Neural progenitor cell (in vitro differentiated cells): ENCODE measurements at places on chromosomes 7 and 10. TPM values are rescaled to one million over a fixed set of nuclear protein-coding genes. Genes with fewer than 3 reads are reported as not detected.

DNA sequence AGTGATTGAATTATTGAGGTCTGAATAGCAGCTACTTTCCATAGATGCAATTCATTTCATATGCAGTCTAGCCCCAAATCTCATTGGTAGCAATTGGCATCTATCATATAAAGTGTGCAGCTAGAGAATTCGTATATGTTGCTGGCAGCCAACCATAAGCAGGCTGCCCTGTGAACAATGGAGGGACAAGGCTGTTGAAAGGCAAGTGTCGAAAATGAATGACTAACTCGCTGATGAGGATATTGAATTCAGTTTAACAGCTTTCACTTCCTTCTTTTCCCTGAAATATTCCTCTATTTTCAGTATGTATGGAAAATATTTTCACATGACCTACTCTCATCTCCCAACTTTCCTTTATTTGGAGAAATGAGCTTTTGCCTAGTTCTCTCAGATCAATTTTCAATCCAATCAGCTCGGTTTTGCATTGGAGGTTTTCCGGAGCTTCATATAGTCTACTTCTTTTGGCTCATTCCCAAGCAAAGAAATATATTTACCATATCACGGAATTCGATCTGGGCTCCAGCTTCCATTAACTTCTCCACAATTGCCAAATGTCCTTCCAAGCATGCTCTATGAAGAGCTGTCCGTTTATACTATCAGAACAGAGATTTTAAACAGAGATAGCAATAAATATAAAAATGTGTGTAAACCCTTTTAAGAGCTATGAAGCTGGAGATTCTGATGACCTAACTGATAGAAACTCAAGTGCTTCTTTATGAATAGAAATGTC is 3.5 kb downstream of the ANKRD1 start:
- no peak for DNase-seq

DNA sequence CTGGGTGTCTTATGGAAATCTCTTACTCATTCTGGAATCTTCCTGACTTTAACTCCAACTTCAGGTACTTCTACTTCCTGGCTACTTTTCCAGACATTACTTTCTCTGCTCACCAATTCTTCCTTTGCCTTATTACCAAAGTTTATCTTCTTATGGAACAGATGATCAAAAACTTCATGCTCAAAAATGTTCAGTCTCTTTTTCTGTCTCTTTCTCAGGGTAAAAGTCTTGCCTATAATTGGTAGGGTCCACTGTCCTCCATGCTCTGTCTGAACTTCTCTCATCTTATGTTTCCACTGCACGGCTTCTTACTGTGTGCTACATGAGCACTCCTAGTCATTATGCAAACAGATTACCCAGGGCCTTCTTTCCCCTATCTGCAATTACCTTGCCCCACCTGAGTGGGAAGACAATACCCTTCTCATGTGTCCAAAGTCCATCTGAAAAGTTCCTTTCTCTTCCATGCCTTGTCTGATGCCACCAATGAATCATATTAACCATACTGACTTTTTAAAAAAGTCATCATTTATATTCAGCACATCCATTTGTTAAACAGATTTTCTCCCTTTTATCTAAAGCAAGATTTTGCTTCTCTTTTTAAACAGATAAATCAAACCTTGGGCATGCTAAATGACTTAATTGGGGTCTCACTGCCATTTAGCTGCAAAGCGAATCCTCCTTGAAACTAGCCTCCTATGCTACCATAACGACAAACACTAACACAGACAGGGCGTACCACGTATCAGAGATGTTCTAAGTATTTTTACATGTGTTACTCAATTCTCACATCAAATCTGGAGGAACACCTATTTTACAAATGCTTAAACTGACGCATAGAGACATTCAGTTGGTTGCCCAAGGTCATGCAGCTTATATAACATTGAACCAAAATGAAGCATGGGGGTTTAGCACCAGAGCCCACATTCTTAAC is 48.8 kb downstream of the SEMA3C start:
- no peak for DNase-seq

GRCh38 chr7:151314401-151314800 is 27.2 kb upstream of the NUB1 start:
- DNase-seq = no peak

The MAGI2 gene
- total RNA-seq = 4.2 and 5.8 TPM in 2 replicates

DNA sequence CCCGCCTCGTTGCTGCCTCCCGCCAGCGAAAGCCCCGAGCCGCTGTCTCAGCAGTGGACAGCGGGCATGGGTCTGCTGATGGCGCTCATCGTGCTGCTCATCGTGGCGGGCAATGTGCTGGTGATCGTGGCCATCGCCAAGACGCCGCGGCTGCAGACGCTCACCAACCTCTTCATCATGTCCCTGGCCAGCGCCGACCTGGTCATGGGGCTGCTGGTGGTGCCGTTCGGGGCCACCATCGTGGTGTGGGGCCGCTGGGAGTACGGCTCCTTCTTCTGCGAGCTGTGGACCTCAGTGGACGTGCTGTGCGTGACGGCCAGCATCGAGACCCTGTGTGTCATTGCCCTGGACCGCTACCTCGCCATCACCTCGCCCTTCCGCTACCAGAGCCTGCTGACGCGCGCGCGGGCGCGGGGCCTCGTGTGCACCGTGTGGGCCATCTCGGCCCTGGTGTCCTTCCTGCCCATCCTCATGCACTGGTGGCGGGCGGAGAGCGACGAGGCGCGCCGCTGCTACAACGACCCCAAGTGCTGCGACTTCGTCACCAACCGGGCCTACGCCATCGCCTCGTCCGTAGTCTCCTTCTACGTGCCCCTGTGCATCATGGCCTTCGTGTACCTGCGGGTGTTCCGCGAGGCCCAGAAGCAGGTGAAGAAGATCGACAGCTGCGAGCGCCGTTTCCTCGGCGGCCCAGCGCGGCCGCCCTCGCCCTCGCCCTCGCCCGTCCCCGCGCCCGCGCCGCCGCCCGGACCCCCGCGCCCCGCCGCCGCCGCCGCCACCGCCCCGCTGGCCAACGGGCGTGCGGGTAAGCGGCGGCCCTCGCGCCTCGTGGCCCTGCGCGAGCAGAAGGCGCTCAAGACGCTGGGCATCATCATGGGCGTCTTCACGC is 825 bp downstream of the ADRB1 start:
- DNase-seq = peak; percentile 35

- DNase-seq = no peak
These were observed 391.4 kb upstream of the ETV1 start for GRCh38 chr7:14380881-14381280.
